ENCODE measurements at places on chromosomes 5 and 9. TPM values are rescaled to one million over a fixed set of nuclear protein-coding genes. Genes with fewer than 3 reads are reported as not detected.

NTNG2 gene
- 2.2 TPM for total RNA-seq

NXNL2 gene
- total RNA-seq: 0.70 TPM

NUTM2G gene
- not detected for total RNA-seq

CDX1 gene
- total RNA-seq: not detected

TMEM215 gene
- total RNA-seq: not detected

STK32A gene
- 9.7 TPM for total RNA-seq

ADAMTSL1 gene
- 11.5 TPM for total RNA-seq

PCDHB16 gene
- 3.4 TPM for total RNA-seq

EIF4E1B gene
- not detected for total RNA-seq

SLC4A9 gene
- 0.13 TPM for total RNA-seq

DNA sequence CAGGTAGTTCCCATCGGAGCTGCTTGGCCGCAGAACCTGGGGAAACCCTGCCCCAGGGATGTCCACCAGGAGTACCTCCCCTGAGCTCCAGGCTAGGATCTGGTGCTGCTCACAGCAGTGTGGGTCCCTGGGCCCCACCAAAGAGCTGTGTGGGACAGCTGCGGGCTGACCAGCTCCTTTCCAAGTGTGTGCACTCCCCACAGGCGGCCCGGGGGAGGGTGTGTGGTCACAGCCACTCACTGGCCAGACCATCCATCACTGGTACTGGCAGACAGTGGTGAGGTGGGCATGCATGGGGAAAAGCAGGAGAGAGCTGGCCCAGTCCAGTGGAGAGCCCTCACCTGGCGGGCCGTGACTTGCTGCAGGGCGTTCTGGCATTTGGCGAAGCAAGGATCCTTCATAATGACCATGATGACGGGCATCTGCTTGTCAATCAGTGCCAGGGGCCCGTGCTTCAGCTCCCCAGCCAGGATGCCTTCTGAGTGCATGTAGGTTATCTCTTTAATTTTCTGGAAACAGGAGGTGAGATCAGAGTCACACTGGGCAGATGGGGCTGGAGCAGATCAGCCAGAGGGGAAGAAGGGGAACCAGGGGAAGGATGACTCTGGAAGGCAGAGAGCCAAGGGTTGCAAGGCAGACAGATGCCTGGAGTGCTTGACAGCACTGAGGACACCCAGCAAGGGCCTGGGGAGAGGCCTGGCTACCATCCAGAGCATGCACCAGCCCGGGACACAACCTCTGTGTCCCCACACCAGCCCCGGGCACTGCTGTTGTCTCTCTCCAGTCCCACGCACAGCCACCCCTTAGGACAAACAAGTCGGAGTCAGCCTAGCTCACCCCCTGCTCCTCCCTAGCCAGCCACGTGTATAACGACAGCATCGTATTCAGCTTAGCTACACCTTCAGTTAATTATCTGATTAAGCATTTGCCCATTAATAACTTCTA, 12.8 kb upstream of the MAPK9 start:
- DNase-seq: no peak

GRCh38 chr5:1799602-1800471, at the start of gene MRPL36:
Gene MRPL36 (minus strand): TSS chr5:1799837. CDS start chr5:1798935, 902 bp downstream.
- DNase-seq: peak; percentile 95

DNA sequence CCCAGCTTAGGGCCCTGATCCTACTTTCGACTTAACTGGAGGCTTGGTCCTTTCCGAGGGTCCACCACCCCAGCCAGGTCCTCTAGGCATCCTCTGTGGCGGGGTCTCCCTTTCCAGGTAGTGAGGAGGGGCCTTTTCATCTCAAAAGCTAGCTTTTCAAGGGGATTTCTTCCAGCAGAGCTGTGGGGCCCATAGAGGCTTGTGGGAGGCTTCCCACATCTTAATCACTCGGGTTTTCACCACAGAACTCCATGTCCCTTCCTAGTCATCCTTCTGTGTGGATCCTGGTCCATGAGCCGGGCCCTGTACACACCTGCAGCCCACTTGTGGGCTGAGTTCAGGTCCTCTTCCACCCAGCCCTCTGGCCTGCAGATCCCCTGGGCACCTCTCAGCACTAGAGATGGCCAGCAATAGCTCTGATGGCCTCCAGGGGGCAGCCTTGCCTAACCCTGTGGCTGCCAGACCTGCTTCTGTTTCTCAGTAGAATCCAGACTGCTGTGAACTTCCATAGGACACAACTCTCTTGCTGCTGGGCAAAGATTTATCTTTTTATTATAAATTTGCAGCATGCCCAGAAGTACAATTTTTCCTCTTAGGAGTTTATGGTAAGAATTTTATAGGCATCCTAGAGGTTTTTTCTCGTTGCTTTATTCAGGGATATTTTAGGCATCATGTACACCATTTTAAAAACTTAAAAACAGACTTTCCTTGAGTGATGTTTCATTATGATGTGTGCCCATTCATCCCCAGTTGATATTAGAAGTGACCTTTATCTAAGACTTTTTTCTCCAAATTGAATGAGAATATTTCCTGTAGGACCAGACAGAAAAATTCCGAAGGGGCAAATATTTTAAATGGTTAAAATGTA, 208.9 kb downstream of the TRIO start:
- peak; percentile 57 for DNase-seq

DNA sequence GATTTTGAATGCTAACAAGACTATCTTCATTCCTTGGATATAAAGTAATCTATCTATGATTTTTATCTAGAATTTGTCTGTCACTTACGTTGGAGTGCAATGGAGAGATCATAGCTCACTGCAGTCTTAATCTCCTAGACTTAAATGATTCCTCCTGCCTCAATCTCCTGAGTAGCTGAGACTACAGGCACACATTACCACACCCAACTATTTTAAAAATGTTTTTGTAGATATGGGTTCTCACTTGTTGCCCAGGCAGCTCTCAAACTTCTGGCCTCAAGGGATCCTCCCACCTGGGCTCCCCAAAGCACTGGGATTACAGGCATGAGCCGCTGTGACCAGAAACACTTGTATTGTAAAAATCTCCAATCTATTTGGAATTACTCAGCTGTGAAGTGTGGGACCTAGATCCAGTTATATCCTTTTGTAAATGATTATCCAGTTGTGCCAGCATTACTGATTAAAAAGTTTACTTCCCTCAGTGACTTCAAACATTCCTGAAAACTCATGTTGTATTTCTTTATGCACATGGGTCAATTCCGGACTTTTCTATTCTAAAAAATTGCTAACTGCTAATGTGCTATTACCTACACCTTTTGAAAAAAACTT, 1793.8 kb upstream of the WWC1 start:
- DNase-seq: no peak

GRCh38 chr5:79544131-79544530, 30.2 kb upstream of the HOMER1 start:
- DNase-seq: no peak

DNA sequence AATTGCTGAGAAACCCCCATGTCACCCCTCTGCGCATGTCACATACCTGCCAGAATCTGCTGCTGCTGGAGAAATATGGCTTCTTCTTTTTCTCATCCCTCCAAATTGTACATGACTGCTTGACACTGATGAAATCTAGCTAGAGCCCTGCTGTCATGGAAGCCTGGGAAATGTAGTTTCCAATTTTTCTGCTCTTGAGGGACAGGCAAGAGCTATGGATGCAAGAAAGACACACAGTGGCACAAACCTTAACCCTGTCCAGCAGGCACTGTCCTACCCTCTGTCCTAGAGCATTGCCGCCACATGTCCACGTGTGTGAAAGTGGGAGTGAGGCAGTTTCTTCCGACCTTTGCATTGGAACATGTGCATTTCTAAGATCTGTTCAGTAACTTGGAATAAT, 255.5 kb upstream of the SEMA6A start:
- DNase-seq: no peak

- no peak for DNase-seq
Measured at GRCh38 chr5:143105216-143105905, 298.1 kb downstream of the NR3C1 start.

- DNase-seq: no peak
Measured at GRCh38 chr5:113020461-113021273, 44.1 kb downstream of the DCP2 start.

DNA sequence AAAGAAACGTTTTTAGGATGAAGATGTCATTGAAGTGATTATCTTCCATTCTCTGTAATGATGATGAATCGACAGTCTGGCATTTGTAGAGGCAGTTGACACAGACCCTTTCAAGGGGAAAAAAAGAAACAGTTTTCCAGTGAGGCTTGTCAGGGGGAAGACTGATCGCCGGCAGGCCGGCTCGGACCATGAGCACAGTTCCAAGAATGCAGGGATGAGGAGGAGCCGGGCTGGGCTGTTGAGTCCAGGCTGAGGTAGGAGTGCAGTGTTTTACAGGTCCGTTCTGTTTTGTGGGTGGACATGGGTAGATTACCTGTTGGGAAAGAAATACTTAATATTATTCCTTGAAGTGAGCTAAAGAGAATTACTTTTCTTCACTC, 194.6 kb downstream of the AOPEP start:
- DNase-seq: no peak

GRCh38 chr5:9057406-9058000, 488.4 kb downstream of the SEMA5A start:
- DNase-seq: no peak

DNA sequence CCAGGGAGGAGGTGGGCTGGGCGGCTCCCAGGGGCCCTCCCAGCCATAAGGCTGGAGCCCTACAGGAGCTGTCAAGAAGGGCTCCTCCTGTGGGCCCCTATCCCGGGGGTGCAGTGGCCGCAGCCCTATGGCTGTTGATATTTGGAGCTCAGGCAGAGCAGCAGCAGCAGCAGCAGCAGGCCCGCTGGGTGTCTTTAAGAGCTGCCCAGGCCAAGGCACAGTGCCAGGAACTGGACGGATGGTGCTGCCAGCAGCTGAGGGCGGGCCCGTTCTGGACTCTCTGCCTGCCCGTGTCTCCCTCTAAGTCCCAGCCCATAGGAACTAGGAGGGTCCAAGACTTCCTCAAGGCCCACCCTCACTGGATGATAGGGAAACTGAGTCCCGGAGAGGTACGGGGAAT, 3.6 kb downstream of the AK1 start:
- DNase-seq: peak; percentile 78

DNA sequence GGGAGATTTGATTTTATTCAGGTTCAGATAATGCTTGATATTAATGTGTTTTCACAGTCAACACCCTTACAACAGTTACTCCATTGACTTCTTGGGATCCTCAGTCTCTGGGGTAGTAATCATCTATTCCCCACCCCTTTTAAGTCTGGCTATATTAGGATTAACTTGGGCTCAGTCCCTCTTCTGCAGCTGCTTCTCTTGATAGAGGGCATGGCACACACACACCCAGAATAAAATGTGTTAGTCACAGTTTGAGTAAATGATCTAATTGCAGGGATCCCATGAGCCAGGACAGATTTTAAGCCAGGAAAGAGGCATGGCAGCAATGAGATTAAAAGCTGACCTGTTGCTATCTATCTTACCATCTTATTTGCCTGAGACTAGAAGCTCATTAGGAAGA, 53.7 kb upstream of the VLDLR start:
- DNase-seq: no peak

GRCh38 chr9:32811246-32811645, 27.9 kb downstream of the TMEM215 start:
- DNase-seq: no peak

- DNase-seq: no peak
Measured at GRCh38 chr9:69637193-69637816, 34.9 kb downstream of the APBA1 start.

GRCh38 chr9:133250741-133251170, 24.2 kb downstream of the ABO start:
- DNase-seq: no peak

- no peak for DNase-seq
Measured at GRCh38 chr9:95499046-95499676, 17.6 kb downstream of the PTCH1 start.

GRCh38 chr5:84113246-84114105, 271.2 kb downstream of the EDIL3 start:
- no peak for DNase-seq
